AG04450 (cell line): ENCODE measurements at places on chromosomes 16 and 17. TPM values are rescaled to one million over a fixed set of nuclear protein-coding genes. Genes with fewer than 3 reads are reported as not detected.

SLC2A4 gene
- polyA plus RNA-seq, result 0.15 and 0.21 TPM in 2 replicates

KRTAP2-1 gene
- not detected in 2 replicates for polyA plus RNA-seq

ARL5C gene
- not detected in 2 replicates for polyA plus RNA-seq

SMIM36 gene
- not detected in 2 replicates for polyA plus RNA-seq

GAST gene
- polyA plus RNA-seq, result not detected in 2 replicates

TEX14 gene
- polyA plus RNA-seq, result 0.02 and 0.09 TPM in 2 replicates

MEAK7 gene
- polyA plus RNA-seq, result 22.8 and 26.2 TPM in 2 replicates

EME1 gene
- 2.2 and 2.5 TPM in 2 replicates for polyA plus RNA-seq

DYNLRB2 gene
- polyA plus RNA-seq, result 0.33 and 0.71 TPM in 2 replicates

ZNHIT3 gene
- polyA plus RNA-seq, result 65.5 and 74.0 TPM in 2 replicates

IGFBP4 gene
- polyA plus RNA-seq, result 1,026 and 1,343 TPM in 2 replicates

DNA sequence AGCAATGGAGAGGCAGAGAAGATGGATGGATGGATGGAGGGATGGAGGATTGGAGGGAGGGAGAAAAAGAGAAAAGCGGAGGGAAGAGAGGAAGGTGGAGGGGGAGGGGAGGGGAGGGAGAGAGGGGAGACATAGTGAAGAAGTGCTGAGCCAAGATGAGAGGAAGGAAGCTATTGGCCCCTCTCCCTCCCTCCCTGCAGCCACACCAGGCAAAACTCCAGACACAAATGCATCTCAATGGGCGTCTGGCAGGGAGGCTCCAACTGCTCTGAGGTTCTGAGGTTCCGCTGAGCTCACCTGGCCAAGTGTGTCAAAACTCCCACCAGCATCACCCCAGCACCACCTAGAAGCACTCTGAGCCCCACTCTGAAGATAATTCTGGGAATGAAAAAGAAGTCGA is 26.9 kb upstream of the PHB1 start:
- DNase-seq, result no peak

DNA sequence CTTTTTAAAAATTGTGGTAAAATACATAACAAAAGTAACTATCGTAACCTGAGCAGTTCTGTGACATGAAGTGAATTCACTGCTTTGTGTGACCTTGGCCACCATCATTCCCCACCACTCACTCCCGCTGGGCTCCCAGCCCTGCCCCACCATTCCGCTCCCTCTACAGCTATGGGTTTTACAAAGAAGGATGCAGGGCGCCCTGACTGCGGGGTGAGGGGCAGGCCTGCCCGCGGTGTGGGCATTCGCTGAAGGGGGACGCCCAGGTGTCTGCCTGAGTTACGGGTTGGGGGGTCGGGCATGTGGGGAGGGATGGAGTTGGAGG is at the start of gene CEMP1:
Gene CEMP1, minus strand, starts transcription at position 38 of the 325 bp plus-strand sequence. CDS start 335 bp downstream, outside the sequence.
- DNase-seq, result no peak

GRCh38 chr17:41710472-41711090 is 1.6 kb upstream of the GAST start:
- no peak for DNase-seq

GRCh38 chr17:66850692-66851091 is 15.8 kb downstream of the CACNG5 start:
- DNase-seq, result no peak

- DNase-seq, result peak; percentile 34
These were observed 30.6 kb downstream of the IL21R start for GRCh38 chr16:27432558-27432957.

- no peak for DNase-seq
These were observed 53.8 kb downstream of the COG7 start for GRCh38 chr16:23398987-23399805.
